K562 (cell line): ENCODE measurements at places on chromosomes 3 and 15. TPM values are rescaled to one million over a fixed set of nuclear protein-coding genes. Genes with fewer than 3 reads are reported as not detected.

DNA sequence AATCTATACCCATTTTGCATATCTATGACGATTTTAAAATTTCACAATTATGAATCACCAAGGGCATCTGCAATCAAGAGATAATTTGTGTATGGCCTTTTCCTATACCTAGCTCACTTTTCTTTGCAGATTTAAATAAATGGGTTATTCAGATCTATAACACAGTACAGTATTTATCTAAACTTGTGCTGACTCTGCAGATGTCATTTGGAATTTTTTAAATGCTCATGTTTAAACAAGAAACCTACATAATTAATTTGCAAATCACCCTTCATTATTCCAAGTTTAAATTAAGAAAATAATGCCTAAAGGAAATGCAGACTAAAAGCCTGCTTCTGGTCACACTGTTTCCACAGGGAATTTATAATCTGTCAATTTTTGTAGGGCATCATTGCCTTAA is 284.2 kb downstream of the SI start:
- no peak overlapping the region for H3K27ac ChIP-seq
- no peaks in the 10 kb centered on the region for H3K4me1 ChIP-seq
- H3K36me3 ChIP-seq, result no peaks in the 10 kb centered on the region
- H3K4me3 ChIP-seq, result no peak overlapping the region

Gene FANCI
- total RNA-seq, result 148 and 150 TPM in 2 replicates

GRCh38 chr3:6228958-6229683 is 631.8 kb upstream of the GRM7 start:
- H3K27me3 ChIP-seq, result no peaks in the 10 kb centered on the region
- no peak overlapping the region for H3K4me3 ChIP-seq
- H3K36me3 ChIP-seq, result no peaks in the 10 kb centered on the region
- no peak for DNase-seq
- no peak overlapping the region for H3K27ac ChIP-seq

DNA sequence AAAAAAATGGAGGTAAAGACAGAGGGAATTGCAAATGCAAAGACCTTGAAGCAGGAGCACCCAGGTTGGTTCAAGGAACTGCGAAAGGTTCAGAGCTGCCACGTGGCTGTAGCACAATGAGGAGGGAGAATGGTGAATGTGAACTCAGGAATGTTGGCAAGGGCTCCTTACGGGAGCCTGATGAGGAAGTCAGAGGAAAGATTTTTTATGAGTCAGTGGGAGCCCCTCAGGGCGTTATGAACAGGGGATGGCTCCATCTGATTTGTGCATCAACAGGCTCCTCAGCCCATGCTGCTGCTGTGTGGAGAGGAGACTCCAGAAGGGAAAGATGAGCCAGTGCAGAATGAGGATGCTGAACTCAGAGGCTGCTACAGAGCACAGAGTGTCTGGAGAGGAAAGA is 194.4 kb downstream of the ARRDC4 start:
- no peak overlapping the region for H3K4me3 ChIP-seq
- no peaks in the 10 kb centered on the region for H3K36me3 ChIP-seq
- peaks cover under 1% of the 10 kb centered on the region; the same call in 1 of the 2 replicates for H3K27me3 ChIP-seq
- no peaks in the 10 kb centered on the region for H3K4me1 ChIP-seq
- no peak overlapping the region for H3K27ac ChIP-seq
- DNase-seq, result no peak

- no peaks in the 10 kb centered on the region for H3K27me3 ChIP-seq
- peaks cover 66% of the 10 kb centered on the region for H3K4me1 ChIP-seq
- DNase-seq, result no peak
- H3K27ac ChIP-seq, result peak within 1 kb of the TSS; percentile 100
- peaks cover 42% of the 10 kb centered on the region; the same call in 2 of the 3 replicates for H3K36me3 ChIP-seq
These were observed at the start of gene HYAL2 for GRCh38 chr3:50322386-50323091. HYAL2 (minus strand) TSS chr3:50322745; CDS start chr3:50320489, 2,256 bp downstream.

DNA sequence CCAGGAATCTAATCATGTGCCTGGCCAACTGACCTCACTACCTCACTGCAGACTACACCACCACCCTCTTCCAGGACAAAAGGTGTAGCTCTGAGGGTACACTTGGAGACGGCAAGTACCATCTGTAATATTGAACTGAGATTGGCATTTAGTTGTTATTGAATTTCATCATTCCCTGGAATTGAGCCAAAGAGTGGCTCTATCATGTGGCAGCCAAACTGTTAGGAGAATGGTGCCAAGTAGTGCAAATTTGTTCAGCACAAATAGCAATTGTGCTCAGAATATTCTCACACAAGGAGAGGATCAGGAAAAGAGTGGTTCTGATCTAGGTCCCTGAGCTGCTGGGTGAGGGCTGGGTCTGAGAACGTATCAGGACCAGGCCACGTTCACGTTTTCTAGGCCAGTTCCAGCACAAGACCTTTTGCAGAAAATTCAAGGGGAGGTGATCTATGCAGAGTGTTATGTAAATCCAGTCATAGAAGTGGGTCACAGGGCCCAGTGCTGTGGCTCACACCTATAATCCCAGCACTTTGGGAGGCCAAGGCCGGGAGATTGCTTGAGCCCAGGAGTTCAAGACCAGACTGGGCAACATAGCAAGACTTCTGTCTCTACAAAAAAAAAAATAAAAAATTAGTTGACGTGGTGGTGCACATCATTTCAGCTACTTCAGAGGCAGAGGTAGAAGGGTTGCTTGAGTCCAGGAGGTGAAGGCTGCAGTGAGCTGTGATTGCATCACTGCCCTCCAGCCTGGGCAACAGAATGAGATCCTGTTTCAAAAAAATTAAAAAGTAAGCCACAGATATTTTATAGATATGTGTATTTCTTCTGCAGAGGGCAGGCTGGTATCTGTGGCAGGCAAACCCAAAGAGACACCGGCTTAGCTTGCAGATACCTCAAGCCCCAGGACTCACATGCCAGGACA is 31.9 kb upstream of the CFAP161 start:
- peak overlapping the region; percentile 2; the same call in 1 of the 2 replicates for H3K4me3 ChIP-seq
- H3K36me3 ChIP-seq, result peaks cover 5% of the 10 kb centered on the region; the same call in 2 of the 3 replicates
- DNase-seq, result no peak
- peak overlapping the region; percentile 36; the same call in 2 of the 3 replicates for H3K27ac ChIP-seq
- no peaks in the 10 kb centered on the region for H3K27me3 ChIP-seq

DNA sequence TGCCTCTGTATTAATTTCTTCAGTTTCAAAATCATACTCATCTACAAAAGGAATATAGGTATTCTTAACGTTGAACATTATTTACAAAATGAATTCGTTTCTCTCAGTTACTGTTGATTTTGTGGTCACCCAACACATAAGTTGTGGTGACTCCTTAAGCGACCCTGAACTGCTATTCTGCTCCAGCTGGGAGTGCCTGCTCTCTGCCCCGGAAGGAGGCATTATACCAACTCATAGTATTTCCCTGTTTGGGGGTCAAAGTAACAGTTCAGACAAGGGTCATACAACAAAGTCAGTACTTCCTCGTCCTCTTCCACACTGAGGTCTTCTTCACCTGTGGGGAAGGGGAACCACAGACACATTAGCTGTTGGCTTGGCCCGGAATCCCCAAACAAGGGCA is 75.7 kb upstream of the FAM3D start:
- no peak for DNase-seq
- no peak overlapping the region for H3K4me3 ChIP-seq
- H3K4me1 ChIP-seq, result no peaks in the 10 kb centered on the region
- H3K27me3 ChIP-seq, result no peaks in the 10 kb centered on the region
- no peaks in the 10 kb centered on the region; the same call in 2 of the 3 replicates for H3K36me3 ChIP-seq

Gene OR5K2
- total RNA-seq, result not detected in 2 replicates

GRCh38 chr3:120033596-120033995 is 60.7 kb downstream of the GSK3B start:
- H3K27ac ChIP-seq, result no peak overlapping the region
- H3K4me3 ChIP-seq, result no peak overlapping the region
- no peaks in the 10 kb centered on the region for H3K4me1 ChIP-seq
- H3K27me3 ChIP-seq, result no peaks in the 10 kb centered on the region
- no peaks in the 10 kb centered on the region for H3K36me3 ChIP-seq

Gene MESP2
- total RNA-seq, result 0.47 and 0.66 TPM in 2 replicates

DNA sequence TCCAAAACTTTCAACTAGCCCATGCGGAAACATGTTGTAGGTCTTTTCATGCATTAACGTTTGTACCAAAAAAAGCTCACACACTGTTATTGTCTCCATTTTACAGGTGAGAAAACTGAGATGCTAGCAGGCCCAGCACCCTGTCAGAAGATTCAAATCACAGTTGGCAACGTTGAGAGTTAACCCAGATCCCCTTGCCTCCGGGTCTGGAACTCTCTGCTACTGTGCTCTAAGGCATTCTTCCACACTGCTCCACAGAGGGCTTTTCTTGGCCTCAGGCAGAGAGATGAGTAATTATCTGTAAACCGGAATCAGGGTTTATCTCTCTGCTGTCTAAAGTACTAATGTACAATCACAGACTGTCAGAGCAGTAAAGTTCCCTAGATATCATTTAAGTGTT is 186.0 kb upstream of the LPP start:
- no peak overlapping the region for H3K4me3 ChIP-seq
- H3K4me1 ChIP-seq, result no peaks in the 10 kb centered on the region
- no peaks in the 10 kb centered on the region for H3K27me3 ChIP-seq
- no peaks in the 10 kb centered on the region for H3K36me3 ChIP-seq

Gene PLXND1
- total RNA-seq, result 28.1 and 28.2 TPM in 2 replicates

Gene ADPRH
- 1.3 and 1.4 TPM in 2 replicates for total RNA-seq

DNA sequence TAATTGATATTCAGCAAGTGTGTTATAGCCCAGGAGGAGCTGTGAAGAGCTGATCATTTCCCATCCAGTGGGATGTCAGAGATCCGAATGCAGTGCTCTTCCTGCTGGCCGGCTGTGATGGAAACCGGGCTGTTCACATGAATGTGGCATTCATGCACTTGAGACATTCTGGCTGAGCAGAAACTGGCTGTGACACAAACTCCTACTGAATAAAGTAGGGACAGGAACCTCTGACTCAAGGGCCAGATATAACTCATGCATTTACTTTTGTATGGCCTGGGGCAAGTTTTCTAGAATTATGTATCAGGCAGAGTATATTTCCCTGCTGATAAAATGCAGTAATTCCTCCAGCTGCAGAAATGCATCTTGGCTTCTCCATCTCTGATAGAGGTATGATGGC is 83.4 kb upstream of the FAM3D start:
- H3K27me3 ChIP-seq, result no peaks in the 10 kb centered on the region
- H3K4me1 ChIP-seq, result no peaks in the 10 kb centered on the region
- H3K36me3 ChIP-seq, result no peaks in the 10 kb centered on the region

- DNase-seq, result no peak
- H3K4me3 ChIP-seq, result no peak overlapping the region
- H3K36me3 ChIP-seq, result no peaks in the 10 kb centered on the region
- H3K4me1 ChIP-seq, result no peaks in the 10 kb centered on the region
These were observed 431.2 kb downstream of the LPP start for GRCh38 chr3:188584958-188585689.

GRCh38 chr3:67719333-67719732 is 64.9 kb upstream of the SUCLG2 start:
- H3K36me3 ChIP-seq, result no peaks in the 10 kb centered on the region
- no peaks in the 10 kb centered on the region for H3K4me1 ChIP-seq

GRCh38 chr3:2513986-2514385 is 415.3 kb downstream of the CNTN4 start:
- no peaks in the 10 kb centered on the region for H3K4me1 ChIP-seq
- no peak for DNase-seq
- H3K4me3 ChIP-seq, result no peak overlapping the region
- H3K27me3 ChIP-seq, result no peaks in the 10 kb centered on the region

Gene STRA6
- 0.38 and 0.47 TPM in 2 replicates for total RNA-seq

Gene CDHR4
- not detected in 2 replicates for total RNA-seq

DNA sequence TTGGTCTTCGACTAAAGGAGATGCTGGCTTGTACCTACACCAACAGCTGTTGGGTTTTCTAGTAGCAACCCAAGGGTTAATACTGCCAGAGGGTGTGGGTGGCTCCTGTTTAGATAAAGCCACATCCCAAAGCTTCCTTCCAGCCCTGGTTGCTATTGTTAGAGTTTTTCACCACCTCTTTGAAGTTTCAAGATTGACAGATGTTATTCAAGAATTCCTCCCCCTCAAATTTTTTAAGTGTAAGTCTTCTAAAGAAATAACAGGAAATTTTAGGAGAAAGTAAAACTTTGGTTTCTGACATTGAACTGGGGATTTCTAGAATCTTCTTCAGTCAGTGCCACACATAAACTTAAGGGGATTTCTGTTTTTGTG is 60.9 kb downstream of the TGFBR2 start:
- H3K4me1 ChIP-seq, result no peaks in the 10 kb centered on the region
- H3K27ac ChIP-seq, result no peak overlapping the region; the same call in 2 of the 3 replicates
- H3K27me3 ChIP-seq, result no peaks in the 10 kb centered on the region
- H3K36me3 ChIP-seq, result no peaks in the 10 kb centered on the region

DNA sequence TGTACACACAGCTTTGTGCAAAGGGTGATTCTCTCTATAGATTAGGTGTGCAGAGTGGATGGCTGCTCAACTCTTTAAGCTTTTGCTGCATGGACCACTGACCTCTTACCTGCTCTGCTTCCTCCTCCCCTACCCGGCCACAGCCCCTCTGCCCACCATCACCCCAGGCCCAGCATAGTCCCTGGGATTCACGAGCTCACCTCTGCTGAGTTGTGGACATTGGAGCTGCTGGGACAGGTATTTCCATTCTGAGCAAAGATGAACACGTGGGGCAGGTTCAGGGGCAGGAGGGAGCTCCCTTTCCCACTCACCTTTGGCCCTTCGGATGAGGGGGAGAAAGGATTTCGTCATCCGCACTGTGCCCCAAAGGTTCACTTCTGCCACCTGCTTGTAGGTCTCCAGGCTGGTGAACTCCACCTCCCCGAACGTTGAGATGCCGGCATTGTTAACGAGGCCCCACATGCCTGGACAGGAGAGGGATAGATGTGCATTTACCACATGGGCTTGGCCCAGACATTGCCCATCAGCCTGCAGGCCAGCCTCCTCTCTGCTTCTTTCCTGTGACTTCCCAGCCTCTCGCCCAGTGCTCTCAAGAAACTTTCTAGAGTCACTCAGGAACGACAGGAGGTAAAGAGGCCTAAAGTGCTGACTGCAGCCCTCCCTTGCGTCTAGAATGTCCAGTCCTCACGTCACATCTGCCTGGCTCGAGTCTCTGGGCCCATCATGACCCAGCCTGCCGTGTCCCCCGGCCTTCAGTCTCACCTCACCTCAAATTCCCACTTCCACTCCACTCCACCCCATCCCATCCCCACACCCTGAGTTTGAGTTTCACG is 41.6 kb downstream of the BDH1 start:
- H3K27ac ChIP-seq, result no peak overlapping the region
- peaks cover 11% of the 10 kb centered on the region; the same call in 1 of the 2 replicates for H3K27me3 ChIP-seq
- no peak for DNase-seq
- H3K4me3 ChIP-seq, result no peak overlapping the region

DNA sequence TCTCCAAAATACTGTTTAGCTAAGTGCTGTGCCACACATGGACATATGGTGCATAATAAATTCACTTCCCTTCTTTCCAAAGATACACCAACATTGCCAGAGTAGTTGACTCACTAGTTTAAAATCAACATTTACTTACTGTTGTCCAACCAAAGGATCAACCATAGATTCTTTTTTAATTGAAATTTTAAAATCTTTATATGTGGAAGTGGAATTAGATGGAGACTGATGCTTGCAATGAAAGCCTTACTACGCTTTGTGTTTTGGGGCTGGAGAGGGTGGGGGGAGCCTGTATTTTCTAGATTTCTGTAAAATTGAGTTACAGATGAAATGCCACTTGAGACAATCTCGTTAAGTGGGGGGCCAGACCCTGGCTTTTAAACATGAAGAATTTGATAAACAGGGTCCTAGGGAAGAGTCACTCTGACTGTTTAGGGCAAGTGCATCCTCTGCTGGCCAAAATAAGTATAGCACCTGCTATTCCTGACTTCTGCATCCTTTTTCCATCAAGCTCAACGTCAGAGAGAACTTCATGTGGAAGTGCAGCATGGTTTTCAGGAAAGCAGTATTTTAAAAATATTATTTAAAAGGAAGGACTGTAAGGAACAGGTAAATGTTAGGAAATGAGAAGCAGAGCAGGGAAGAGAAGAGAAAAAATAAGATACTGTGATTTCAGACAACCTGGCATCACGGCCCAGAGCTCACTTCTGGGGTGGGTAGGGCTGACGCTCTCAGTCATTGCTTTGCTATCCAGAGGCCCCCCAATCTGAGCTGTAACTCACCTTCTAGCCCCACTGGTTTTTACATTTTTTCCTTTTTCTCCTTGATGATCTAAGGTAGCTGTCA is 76.7 kb downstream of the BOC start:
- peak; percentile 63 for DNase-seq
- no peaks in the 10 kb centered on the region for H3K36me3 ChIP-seq
- no peak overlapping the region for H3K4me3 ChIP-seq
- peaks cover 9% of the 10 kb centered on the region; the same call in 2 of the 3 replicates for H3K4me1 ChIP-seq
- peaks cover 21% of the 10 kb centered on the region for H3K27me3 ChIP-seq
